ENCODE measurements at places on chromosomes 2 and 18. TPM values are rescaled to one million over a fixed set of nuclear protein-coding genes. Genes with fewer than 3 reads are reported as not detected.

Gene ACVR2A
- total RNA-seq, result 6.8 TPM

DNA sequence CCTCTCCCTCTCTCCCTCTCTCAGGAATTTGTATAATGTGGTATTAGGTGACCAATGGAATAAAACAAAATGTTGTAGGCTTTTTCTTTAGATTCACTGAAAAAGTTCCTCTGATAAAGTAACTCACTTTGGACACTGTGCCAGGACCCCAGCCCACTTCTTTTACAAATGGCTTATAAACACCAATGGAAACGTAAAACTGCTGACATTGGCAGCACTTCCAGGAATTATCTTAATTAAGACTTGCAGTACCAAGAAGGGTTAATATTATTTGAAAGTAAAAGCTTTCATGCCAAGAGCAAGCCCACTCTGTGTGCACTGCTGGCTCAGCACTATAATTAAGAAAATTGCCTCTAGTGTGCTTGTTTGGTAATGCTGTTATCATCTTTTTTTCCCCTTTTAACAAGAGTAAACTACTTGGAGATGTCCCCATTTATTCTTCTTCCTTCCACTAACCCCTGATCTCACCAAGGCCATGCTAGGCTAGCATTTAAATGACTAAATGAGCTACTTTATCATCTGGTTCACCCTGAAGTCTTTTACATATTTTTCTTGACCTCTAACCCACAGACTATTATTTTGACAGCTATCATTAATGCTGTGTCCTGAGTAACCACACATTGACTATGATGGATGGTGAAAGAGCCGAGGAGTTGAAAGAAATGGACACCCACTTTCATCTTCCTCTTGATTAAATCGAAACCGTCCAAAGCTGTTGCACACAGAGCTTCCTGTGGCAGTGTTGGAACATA lies 232.2 kb upstream of the ETAA1 start:
- DNase-seq, result no peak

GRCh38 chr2:139790807-139791752 lies 1010.9 kb upstream of the NXPH2 start:
- DNase-seq, result no peak

DNA sequence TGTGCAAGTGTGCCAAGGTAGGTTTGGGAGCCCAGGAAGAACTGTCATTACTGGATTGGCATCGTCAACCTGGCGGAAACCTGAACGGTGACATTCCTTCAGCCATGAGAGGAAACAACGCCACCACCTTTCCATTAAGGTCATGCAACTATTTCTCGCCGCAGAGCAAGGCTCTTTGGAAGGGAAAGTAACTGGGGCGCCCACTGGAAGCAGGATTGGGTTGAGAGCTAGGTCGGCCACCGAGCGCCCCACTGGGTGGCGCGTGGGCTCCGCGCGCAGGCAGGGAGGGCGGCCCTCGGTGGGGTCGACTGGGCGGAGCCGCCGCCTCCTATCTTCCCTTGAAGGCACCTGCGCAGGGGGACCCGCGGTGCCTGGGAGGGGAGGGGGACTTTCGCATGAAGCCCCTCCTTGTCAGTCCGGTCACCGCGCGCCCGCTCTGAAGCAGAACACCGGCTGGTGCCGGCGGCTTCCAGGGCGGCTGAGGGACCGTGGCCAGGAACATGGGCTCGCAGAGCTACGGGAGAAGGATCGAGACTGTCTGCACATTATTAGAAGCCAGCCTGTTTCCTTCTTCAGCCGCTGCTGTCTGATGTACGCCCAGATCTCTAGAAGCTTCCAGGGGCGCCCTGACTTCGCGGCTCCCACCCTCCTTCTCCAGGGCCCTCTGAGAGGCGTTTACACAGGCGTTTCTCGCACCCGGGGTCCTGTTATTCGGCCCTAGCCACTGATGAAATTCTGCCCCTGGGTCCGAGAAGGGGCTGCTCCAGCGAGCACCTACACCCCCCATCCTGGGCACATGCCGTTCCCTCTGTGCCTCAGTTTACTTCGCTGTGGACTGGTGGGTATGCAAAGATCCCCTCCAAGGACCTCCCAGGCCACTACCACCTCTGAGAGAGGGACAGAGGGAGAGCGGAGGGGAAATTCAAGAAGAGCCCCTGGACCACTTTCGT lies 27.3 kb upstream of the MAL start:
- DNase-seq, result no peak

DNA sequence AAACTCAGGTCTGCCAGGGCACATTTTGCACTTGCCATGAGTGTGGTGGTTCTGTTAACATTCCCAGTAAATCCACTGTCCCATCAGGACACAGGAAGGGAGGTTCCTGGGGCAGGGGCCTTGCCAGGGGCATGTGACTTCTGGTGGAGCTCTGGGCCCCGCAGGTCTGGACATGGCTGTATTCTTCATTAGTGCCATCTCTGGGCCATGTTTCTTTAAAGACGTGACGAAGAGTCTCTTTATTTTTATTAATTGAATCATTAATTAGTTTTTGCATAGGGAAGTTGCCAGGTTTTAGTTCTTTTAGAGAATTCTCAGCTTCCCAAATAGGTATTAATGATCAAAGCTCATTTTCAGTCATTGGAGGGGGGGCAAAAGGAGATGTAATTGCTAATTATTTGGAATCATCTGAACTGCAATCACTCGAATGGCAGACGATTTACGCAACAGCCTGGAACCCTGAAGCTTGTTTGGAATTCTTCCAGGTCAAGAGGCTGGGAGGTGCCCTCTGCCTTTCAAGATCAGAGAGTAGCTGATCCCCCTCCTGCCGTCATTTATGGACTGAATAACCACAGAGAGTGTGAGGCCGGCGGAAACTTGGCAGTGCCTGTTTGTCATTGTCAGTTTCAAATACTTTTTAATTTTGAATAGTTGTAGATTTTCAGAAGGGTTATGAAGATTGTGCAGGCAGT lies 106.2 kb downstream of the RTP5 start:
- no peak for DNase-seq

DNA sequence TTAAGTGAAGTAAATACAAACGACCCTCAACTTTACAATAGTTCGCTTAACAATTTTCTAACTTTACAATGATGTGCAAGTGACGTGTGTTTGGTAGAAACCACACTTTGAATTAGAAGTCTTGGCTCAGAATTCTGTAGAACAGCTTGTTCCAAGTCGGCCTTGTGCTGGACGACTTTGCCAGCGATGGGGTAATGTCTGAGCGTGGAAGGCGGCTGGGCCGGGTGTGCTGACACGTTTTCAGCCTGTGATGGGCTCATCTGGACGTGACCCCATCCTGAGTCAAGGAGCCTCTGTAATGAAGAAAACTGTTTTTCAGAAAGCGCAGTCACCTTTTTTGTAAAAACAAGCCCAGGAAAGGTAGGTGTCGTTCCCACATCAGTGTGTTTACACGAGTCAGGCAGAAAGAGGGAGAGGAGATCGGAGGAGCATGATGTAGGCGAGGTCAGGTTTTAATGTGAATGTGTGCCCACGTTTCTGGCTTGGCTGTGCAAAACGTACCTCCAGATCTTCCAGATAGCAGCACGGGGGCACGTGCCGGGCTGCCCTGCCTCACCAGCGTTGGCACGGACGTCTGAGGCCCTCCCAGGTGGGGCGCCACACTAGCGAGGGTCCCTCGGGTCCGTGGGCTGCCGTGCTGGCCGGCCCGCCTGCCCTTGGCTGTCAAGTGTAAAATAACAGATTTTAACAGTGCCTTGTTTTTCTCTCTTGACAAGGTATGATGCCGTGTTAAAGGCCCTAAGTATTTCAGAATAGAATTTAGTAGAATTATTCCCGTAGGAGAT lies 54.6 kb downstream of the CTDP1 start:
- no peak for DNase-seq

- DNase-seq, result no peak
Observed at GRCh38 chr2:48165070-48165753, 258.9 kb upstream of the FBXO11 start.

- peak; percentile 93 for DNase-seq
Observed at GRCh38 chr2:201151127-201151981, 31.6 kb upstream of the CASP10 start.

GRCh38 chr2:100253786-100254185 lies 68.5 kb downstream of the LONRF2 start:
- DNase-seq, result no peak

- DNase-seq, result no peak
Observed at GRCh38 chr18:38369772-38370690, 804.4 kb upstream of the CELF4 start.

- peak; percentile 6 for DNase-seq
Observed at GRCh38 chr18:76252880-76253279, 242.2 kb downstream of the ZNF516 start.

- no peak for DNase-seq
Observed at GRCh38 chr2:104340162-104340561, 513.8 kb upstream of the POU3F3 start.

GRCh38 chr18:67183398-67183797 lies 333.1 kb downstream of the DSEL start:
- no peak for DNase-seq

GRCh38 chr2:46569766-46570165 lies 90.4 kb downstream of the TMEM247 start:
- no peak for DNase-seq

GRCh38 chr2:239726631-239727181 lies 298.4 kb downstream of the NDUFA10 start:
- no peak for DNase-seq

- no peak for DNase-seq
Observed at GRCh38 chr18:45430041-45430440, 185.2 kb upstream of the SLC14A2 start.

- no peak for DNase-seq
Observed at GRCh38 chr2:46331109-46331766, 34.0 kb downstream of the EPAS1 start.

DNA sequence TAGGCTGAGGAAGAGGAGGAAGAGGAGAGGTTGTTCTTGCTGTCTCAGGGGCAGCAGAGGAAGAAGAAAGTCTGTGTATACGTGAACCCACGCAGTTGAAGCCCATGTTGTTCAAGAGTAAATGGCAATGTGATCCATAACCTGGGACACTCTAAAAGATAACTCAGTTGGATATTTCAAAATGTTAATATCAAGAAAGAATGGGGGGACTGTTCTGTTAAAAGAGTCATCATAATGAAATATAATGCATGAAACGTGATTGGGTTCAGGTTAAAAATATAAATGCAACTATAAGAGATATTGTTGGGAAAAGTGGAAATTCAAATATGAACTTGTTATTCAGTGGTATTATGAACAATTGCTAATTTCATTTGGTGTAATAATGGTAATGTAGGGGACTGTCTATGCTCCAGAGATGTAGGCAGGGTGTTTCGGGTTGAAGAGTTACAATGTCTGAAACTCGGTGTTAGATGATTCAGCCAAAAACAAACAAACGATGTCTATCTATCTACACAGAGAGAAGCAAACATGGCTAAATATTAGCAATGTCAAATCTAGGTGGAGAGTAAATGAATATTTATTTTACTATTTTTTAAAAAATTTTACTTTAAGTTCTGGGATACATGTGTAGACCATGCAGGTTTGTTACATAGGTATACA lies 21.1 kb upstream of the POLE4 start:
- DNase-seq, result no peak

DNA sequence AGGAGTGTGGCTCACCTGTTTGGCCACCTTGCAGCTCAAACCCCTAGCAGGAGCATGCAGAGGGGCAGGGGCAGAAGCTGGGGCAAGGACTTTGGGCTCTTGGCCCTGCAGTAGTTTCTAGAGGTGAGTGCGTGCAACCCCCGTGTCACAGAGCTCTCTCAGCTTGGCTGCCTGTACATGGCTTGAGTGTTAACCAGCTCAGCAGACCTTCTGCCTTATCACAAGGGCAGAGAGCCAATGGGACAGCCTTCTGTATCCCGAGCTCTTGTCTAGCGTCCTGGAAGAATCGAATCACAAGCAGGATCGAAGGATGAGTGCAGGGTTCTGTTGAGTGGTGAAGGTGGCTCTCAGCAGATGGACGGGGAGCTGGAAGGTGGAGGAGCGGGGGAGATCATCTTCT lies 120.3 kb upstream of the TMEM18 start:
- no peak for DNase-seq
